Peyer's patch (tissue), 4 donors: ENCODE measurements at places on chromosomes 11 and 22.

DNA sequence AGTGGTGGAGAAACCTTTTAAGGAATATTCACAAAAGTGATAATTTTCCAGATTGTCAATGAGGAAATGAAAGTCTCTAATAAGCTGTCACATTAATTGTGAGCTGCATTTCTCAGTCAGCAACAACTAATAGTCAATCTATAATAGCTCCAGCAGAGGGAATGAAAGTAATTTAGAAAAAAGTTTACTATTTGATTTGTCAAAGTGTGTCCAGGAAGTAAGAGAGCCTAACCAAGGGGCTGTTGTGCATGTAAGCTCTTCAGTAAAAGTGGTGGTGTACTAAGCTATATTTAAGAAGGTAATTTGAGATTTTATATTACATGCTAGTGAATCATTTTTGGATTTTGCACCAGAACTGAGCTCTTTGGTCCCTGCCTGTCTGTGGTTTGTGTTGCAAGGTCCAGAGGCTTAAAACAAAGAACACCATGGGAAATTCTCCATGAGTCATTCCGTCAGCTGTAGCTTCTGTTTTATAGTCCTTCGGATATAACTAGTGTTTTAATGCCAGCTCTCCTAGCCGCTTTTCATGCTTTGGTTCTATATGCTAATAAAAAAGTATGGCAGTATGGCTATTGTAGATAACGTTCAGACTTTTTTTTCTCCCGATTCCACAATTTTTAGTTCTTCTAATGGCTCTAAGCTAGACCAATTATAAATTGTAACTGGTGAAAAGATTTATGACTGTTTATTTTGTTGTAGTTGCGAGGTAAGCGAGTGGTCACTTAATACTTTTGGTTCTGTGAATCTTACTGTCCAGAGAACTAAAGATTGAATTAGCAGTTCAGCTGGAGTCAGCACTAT lies 64.6 kb downstream of the ARHGEF12 start:
- DNase-seq: peak; percentile 64

DNA sequence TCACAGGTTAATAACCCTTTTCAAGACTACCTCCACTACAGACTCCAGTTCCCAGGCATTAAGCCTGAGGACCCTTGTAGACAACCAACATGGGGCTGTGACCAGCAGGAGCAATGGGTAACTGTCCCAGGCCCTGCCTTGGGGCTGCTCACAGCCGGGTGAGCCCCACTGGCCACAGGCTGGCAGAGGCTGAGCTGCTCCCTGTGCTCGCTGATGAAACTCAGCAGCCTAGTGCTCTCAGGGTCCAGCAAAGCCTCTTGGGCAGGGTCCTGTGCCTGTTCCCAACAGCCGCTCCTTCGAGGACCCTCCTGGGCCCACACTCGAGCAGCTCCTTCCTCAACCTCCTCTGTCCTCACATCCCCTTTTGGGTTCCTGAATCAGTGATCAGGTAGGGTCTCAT lies 99.8 kb downstream of the VPREB1 start:
- no peak for DNase-seq

- DNase-seq: no peak
Measured at GRCh38 chr11:124681421-124681820, 7.7 kb downstream of the SPA17 start.

DNA sequence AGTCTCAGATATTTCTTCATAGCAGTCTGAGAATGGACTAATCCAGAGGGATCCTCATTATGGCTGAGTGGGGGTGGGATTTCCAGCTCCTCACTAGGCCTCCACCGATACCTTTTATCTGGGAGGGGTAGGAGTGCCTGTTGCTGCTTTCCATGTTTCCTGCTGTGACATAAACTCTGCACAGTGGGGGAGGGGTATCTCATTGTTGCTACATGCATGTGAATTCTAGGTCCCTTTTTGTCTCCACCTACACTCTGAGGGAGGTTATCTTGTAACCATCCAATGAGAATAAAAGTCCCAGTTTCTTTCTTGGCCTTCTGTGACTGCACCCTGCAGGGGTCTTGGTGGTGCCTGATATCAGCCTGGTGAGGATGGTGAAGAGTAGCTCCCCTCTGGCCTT lies 60.5 kb downstream of the ADAMTS15 start:
- no peak for DNase-seq

DNA sequence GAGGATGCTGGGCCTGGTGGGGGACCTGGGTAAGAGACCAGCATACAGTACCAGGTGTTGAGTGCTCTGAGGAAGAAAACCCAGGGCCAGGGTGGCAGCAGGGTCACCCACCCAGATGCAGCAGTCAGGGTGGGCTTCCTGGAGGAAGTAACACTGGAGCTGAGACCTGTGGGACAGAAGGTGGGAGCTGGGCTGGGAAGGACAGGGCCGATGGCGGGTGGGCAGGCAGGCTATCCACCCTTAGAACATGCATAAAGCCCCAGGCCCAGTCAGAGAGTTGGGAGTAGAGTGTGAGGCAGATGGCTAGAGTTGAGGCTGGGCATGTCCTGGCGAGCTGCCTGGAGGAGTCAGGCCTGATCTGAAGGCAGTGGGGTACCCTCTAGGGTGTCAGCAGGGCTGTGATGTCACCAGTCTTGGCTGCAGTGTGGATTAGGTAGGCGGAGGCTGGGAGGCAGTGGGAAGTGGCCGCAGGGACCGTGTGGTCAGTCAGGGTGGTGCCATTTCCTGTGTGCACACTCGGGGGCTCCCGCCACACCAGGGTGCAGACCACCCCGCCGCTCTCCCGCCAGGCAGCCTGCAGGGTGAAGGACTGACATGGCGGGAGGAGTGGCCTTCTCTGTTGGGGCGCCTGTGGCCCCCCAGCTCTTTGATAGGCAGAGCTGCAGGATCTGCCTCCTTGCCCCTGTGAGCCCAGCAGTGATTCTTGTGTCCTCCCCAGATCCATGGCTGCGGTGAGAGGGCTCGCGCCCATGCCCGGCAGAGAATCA lies 35.3 kb downstream of the IGHMBP2 start:
- DNase-seq: no peak

- DNase-seq: no peak
Measured at GRCh38 chr11:68215524-68216170, 2.6 kb upstream of the KMT5B start.

- no peak for DNase-seq
Measured at GRCh38 chr11:48052183-48053044, 72.1 kb downstream of the PTPRJ start.

DNA sequence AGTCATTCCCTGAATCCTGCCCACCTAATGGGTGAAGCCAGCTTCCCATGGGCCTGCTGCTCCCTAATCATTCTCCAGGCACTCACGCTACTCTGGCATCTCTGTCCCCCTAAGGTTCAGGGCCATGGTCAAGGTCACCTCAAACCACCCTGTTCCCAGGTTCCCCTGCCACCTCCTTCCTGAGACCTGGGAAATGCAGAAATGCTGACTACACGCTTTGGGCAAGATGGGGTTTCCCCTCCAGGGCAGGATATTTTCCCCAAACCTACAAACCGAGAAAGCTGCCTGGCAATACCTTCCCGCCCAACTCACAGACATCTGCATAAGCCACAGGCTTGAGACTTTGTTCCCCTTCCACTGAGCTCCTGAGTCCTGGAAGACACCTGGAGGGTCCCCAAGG lies 97.6 kb downstream of the FEZ1 start:
- DNase-seq: peak; percentile 8

DNA sequence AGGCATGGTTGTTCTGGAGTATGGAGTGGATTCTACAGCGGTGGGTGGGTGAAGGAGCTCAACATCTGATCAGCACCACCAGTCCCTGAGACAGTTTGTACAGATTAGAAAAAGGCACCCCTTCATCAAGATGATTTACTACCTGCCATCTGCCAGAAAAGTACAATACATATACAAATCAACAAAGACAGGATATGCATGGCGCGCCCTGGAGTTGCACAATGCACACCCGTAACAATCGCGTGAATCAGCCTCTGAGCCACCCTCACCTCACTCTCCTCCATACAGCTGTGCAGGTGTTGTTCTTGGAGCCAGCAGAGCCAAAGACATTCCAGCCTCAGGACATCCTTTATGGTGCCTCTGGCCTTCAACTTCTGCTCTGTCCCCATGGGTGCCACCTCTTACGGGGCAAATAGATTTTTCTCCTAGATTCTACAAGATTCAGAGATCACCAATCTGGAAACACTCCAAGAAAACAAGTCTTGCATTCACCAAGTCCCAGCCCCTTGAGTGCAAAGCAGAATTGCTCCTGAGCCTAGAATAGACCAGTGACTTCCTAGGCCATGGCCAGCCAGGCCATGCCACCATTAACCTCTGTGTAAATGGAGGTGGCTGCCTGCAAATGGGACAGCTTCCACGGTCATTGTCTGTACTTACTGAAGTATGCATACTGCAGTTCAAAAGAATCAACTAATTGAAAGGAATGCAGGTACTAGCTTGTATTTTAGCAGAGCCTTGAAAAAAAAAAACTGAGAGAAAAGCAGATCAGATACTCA lies 490.9 kb downstream of the SOX6 start:
- DNase-seq: no peak

- DNase-seq: no peak
Measured at GRCh38 chr11:79487412-79487811, 46.6 kb upstream of the TENM4 start.

DNA sequence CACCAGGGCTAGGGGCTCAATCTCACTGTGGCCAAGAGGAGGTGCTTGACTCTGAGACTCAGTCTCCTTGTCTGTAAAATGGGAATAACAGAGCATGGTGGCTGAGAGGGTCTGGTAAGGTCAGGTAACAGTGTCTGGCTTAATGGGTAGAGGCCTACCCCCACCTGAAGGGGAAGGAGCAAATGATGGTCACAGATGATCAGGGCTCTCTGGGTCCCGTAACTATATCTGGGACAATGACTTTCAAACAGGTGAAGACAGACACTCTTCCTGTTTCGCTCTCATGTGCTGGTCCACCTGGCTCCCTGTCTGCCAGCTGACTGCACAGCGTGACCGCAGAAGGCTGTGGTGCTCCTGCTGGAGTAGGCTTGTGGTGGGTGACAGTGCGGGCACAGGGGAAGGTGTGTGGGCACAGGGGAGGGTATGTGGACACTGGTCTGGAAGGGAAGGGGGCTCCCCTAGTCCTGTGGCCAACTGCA lies 4.0 kb downstream of the A4GALT start:
- DNase-seq: no peak

DNA sequence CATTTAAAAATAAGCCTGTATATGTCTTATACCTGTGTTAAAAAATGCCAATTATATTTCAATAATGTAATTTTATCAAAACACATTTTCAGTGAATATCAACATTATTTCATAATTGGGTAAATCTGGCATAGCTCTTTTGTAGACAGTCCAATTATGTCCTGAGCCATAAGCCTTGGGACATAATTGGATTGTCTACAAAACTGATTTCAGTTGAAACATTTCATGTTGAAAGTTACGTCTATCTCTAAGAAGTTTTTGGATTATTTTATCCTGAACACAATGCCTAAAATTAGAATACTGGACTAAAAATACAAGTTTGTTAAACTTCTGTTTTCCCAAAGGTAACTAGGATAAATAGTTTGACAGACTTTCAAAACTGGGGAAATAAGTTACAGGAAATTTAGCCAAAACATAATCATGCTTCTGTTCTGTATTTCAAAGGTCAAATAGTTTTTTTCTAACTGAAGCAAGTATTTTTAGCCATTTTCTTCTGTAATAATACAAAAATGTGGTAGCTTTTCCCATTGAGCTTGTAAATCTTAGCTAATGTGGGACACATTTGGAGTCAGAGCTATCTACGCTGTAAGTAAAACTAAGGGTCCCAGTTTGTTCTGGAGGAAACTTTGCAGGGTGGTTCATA lies 100.7 kb upstream of the BIRC3 start:
- no peak for DNase-seq

GRCh38 chr11:68468217-68468828 lies 7.8 kb downstream of the PPP6R3 start:
- no peak for DNase-seq

DNA sequence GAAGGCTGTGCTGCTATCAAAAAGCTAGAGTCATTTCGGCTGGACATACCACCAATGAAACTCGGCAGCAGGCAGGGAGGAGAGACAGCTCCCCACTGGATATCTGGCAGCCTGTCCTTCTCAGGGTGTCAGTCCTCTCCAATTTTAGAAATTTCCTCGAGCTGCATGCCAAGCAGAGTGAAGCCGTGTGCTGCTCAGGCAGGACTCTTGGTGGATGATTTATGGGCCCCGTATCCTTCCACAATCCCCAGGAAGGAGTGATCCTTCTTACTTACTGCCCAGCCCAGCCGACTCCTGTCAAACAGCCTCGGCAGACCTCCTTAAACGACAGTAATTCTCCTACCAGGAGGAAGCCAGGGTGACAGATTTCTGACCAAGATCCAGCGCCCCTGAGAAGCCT lies 410.4 kb downstream of the TENM4 start:
- no peak for DNase-seq

DNA sequence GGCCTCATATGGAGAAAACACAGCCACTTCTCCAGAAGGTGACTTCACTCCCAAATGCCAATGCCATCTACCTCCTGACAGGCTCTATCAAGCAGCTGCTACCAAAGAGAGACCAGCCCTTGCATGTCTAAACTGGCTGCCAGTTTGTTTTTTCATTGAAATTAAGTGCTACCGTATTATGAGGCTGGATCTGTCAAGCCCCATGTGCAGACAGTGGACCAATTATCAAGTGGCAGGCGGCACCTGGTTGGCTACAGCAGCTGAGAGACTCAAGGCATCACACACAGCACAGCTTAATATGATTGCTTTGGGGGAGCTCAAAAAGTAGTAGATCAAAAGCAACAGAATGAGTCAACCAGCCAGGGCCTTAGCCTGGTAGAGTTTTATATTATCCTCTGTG lies 1293.0 kb upstream of the TENM4 start:
- DNase-seq: no peak

DNA sequence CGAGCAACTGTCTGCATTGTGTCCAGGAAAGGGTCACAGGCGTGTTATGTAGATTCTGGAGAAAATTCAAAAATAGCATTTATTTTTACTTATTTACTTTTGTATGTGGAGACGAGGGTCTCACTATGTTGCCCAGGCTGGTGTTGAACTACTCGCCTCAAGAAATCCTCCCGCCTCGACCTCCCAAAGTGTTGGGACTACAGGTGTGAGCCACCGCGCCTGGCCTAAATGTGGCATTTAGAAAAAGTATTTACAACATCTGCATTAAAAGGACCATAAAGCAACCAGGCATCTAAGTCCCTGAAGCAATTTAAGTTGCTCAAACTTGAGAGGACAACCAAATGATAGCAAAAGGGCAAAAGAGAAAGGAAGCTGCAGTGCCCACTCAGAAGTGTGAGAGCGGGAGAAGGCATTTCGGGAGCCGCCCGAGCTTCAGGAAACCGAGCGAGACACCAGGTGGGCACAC lies 595 bp downstream of the TRIM66 start:
- DNase-seq: peak; percentile 22

DNA sequence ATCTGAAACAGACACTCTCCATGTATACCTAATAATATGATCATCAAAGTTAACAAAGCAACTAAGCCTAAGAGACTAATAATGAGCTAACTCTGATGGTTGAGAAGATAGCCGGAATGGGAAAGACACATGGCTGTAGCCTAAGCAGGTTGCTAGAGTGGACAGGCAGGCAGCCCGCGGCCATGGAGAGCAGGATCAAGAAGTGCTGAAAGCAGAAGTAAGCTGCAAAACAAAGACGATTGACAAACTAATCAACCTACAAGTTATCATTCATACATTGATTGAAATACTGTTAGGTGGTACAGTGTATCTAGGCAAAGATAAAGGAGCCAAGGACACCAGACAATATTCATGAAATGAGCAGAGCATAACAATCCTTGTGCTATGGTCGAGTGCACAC lies 29.3 kb downstream of the SLN start:
- no peak for DNase-seq

- no peak for DNase-seq
Measured at GRCh38 chr11:118232659-118233058, 7.8 kb upstream of the JAML start.
